ENCODE measurements at places on chromosomes 2 and 18.

DNA sequence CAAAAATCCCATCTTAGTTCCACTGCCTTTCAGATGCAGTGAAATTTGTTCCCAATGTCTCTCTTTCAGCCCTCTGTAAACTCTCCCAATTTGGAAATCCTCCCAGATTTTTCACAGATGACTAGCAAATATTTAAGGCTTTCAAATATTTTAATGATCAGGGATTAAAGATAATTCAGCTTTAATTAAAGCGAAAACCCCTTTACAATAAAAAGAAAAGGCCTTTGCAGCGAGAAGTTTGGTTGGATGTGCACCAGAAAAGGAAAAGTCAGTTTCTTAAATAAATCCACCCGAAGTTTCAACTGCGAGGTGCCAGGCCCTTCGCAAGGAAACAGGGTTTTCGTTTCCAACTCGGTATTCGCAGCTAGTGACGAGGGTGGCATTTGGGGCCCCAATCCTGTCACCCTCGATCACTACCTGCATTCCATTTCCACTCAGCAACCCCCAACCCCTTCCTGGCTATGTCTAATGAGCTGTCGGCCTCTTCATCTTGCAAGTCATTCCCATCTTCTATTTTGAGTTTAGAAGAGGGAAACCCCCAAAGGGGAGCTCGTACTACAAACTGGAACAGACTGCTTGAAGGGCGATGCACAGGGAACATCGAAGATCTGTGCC, 1.5 kb downstream of the RAX start:
- DNase-seq, result no peak

GRCh38 chr2:120606931-120607330, 128.7 kb upstream of the GLI2 start:
- no peak for DNase-seq

- no peak for DNase-seq
These were observed 529.1 kb upstream of the CDH7 start for GRCh38 chr18:65221736-65222135.

DNA sequence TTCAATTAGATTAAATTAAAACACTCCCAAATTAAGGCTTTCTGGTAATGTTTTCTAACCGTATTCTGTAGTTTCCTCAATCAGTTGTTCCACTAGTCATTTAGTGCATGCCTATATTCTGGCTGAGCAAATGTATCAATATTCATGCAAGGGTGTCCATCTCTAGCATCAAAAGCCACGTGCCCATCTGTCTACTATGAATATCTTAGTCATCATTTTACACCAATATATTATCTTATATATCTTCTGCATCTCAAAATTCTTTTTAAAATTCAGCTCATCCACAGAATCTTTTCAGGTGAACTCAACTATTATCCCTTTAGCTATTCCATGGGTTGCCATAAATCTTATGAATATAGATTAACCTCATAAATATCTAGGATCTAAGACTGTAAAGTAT, 488.2 kb downstream of the PARD3B start:
- no peak for DNase-seq

- DNase-seq, result no peak
These were observed 2.0 kb upstream of the THUMPD2 start for GRCh38 chr2:39780825-39781600.

DNA sequence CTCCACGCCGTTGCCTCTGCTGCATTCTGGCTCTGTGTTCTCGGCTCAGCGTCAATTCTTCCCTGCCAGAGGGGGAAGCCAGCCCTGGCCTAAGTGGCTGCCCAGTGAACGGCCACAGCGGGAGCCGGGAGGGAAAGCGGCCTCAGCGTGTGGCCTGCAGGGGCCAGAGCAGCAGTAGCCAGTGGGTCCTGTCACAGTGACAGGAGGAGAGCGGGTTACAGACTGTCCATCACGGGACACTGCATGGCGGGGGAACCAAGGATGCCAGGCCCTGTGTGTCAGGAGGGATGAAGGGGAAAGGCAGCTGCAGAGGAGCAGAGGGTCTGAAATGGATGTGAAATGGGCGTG, 39.7 kb downstream of the PDIA6 start:
- DNase-seq, result no peak

GRCh38 chr18:77737405-77737804, 487.8 kb downstream of the GALR1 start:
- DNase-seq, result no peak

DNA sequence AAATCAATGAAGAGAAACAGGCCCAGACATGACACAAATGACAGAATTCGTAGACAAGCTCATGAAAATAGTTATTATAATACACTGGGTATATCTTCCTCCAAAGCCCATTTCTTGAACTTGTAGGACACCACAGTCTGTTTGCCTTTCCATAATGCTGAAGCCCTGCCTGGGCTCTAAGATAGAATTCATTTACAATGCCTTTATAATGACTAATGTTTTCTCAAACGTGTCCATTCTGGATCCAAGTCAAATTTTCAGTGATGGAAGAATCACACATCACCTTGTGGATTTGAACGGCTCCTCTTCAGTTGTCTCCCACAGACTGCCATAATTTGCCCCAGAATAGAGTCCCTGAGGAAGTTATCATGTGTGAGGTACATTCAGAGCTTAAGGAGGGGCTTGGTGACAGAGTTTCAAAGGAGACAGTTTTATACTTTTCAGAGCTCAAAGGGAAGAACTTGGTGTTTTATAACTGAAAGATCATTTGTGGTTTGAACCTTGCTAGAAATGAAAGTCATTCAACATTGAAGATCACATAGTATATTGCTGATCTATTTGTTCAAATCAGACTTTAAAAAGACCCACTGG, 38.2 kb downstream of the CASP8 start:
- DNase-seq, result no peak

DNA sequence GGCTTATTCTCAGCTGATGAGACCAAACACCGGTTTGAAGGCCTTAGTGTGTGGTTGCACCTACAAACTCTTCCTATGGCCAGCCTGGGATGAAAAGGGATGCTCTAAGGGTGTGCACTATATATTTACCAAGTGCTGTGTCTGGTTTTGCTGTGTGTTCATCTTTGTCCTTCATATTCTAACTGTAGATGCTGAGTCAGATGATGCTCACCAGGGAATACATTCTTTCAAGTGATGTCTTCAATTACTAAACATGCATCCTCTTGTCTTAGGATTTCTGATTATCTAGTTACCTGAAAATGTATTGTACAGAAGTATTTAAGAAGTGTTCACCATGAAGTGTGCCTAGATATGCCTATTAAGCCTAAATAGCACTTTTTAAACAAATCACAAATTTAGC, 1111.6 kb upstream of the ZEB2 start:
- no peak for DNase-seq

- DNase-seq, result no peak
These were observed 675 bp downstream of the FZD5 start for GRCh38 chr2:207768866-207769596.

- DNase-seq, result no peak
These were observed 135.2 kb downstream of the NYAP2 start for GRCh38 chr2:225534697-225535096.

DNA sequence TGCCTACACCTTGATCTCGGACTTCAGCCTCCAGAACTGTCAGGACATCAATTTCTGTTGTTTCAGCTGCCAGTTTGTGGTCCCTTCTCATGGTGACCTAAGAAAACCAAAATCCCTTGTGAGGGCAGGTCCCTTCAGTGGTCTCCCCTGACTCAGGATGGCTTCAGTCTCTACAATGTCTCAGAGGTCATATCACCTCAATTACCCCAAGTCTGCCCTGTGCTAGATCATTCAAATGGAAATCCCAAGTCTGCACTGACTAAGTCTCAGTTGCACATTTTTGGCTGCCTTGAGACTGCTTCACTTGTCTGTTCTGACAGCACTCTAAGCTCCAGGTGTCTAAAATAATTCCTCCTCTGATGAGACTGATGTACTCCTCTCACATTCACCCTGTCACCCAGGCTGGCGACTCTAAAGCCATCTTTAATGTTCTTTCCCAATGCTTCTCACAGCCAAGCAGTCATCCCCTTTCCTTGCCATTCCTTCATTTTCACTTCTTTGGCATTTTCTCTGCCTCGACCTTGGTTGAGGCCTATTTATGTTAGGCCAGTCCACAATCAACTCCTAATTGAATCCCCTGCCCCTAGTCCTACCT, 470.8 kb downstream of the DLGAP1 start:
- DNase-seq, result no peak

GRCh38 chr2:74374509-74375205, 5.5 kb downstream of the DCTN1 start:
- no peak for DNase-seq

- no peak for DNase-seq
These were observed 143.4 kb downstream of the NR4A2 start for GRCh38 chr2:156189143-156189542.

- no peak for DNase-seq
These were observed 100.5 kb upstream of the LMAN1 start for GRCh38 chr18:59459369-59460071.

DNA sequence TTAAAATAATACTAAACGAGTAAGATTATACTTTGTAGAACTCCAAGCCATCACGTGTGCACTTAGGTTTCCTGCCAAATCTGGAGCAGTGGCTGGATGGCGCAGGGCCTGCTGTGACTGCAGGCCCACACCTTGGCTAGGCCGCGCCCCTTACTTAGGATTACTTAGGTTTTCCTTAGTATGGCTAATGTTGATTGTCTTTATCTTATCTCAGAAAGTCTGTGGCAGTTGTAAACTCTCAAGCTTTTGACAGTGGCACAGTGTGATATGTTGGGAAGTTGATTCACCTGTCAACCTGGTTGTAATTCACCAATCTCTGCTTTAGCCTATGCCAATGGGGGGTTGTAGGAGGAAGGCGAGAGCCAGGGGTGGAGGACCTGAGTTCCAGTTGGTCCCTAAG, 208.4 kb downstream of the ZNF407 start:
- DNase-seq, result no peak

DNA sequence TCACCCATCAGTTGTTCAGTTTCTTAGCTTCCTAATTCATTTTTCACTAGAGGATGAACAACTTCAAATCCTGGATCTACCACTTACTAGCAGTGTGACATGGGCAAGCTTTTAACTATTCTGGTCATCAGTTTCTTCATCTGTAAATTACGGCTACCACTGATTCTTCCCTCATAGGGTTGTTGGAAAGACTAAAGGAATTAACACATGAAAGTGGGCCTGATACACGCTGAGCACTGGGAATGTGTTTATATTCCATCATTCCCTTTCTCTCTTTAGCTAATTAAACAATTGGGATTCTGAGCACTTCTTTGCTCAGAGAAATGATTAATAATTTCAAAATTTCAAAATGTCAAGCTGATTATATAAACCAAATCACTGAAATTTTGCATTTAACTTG, 862.3 kb upstream of the GCFC2 start:
- DNase-seq, result no peak

GRCh38 chr18:53534203-53534602, 690.3 kb downstream of the MBD2 start:
- no peak for DNase-seq

DNA sequence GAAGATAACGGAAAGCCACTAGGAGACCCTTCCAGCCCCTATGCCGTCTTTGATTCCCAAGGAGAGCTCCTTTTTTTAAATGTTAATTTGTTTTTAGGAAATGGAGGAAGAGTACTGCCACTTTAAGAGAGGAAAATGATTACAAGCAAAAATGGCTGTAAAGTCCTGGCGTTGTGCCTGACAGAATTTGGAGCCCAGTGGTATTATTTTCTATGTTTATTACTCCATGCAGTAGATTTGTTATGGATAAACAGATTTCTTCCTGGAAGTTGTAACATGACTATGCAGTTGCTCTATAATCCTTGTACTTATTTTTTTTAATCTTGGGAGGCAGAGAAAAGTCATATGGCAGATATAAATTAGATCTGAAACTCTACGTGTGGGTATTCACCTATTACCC, 141.3 kb downstream of the GBX2 start:
- DNase-seq, result no peak

DNA sequence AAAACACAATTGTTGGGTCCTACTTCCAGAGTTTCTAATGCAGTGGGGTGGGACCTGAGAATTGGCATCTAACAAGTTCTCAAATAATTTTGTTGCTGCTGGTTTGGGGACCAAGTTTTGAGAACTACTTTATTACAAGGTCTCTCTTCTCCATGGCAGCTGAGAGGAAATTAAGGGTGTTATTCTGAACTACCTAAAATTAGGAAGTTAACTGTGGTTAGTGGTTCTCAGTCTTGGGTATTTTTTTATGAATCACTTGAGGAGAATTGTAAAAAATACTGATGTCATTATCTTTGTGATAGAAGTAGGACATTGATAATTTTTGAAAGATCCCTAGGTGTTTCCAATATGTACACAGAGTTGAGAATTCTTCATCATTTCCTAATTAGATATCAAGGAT, 210.2 kb downstream of the MC4R start:
- no peak for DNase-seq

GRCh38 chr2:12173271-12173942, 427.0 kb downstream of the LPIN1 start:
- no peak for DNase-seq

- DNase-seq, result no peak
These were observed 284.5 kb downstream of the ZNF521 start for GRCh38 chr18:25067275-25068025.

DNA sequence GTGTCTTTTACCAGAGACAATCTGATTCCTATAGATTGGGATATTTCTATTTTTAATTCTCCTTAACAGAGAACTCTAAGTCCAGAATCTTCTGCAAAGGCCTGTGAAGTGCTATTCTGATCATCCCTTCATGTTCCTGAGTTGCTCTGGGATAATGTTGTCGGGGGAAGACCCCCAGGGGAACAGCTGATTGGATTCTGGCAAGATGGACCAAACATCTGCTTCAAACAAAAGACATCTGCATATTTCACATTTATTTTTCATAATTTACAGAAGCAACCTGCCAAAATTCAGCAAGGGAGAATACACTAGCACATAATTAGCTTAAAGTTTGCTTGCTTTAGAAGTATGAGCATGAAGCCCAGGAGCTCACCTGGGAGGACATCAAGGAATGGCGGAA, 116.0 kb upstream of the ETAA1 start:
- DNase-seq, result no peak

- no peak for DNase-seq
These were observed 9.4 kb downstream of the COL3A1 start for GRCh38 chr2:188983427-188984064.

GRCh38 chr2:128105072-128105471, 14.1 kb downstream of the UGGT1 start:
- no peak for DNase-seq

DNA sequence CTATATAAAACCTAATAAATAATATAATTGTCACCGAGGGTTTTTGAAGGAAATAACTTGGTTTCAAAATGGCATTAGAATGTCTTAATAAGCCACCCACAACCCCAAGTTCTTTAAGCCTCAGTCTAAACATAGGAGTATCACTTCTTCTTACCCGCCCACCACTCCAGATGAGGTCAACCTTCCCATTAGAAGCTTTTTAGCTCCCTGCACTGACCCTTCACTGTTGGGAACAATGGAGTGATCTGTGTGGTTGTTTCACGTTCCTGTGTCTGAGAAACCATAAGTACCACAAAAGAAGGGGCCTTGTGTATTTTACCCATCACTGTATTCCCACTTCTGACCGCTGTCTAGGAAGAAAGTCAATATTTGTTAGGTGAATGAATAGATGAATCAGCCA, 326.3 kb upstream of the ZNF521 start:
- DNase-seq, result no peak

GRCh38 chr2:138121666-138122661, 157.7 kb downstream of the HNMT start:
- no peak for DNase-seq

Data from stimulated activated CD4-positive, alpha-beta T cell treated with anti-CD3 and anti-CD28 coated beads, Interleukin-15, amount 100 ng/mL, for 1 hour (primary cell).